IPS DF 6.9 (cell line): ENCODE measurements at places on chromosomes 1 and 21.

- no peak for DNase-seq
Observed at GRCh38 chr21:28252928-28253327, 739.7 kb downstream of the LTN1 start.

DNA sequence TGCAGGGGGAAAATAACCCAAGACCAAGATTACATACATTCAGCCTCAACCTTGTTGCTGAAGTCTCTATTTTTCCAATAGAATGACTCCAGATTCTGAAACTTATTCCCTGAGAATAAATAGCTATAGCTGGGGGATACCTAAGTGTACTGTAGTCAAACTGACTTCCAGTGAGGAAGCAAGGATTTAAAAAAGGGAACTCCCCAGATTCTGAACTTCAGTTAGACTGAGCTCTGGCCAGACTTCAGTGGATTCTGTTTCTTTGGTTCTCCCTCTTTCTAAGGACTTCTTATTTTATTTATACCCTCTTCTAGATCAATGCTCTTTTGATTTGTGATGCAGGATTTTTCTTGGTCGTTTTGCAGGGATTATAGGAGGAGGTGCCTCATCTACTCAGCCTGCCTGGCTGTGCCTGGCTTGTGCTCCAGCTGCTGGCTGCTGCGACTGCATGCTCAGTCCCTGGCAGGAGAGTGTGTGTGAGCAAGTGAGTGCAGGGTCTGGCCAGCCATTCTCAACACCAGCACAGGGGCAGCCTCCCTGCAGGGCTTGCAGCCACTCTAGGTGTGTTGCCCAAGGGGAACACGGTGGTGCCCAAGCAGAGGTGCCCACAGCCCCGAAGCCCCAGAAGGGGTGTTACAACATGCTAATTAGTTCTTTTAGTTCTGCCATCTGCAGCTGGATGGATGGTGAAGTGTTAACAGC, 43.0 kb downstream of the SPATA17 start:
- no peak for DNase-seq

- no peak for DNase-seq
Observed at GRCh38 chr1:220430059-220430458, 97.9 kb upstream of the MARK1 start.

DNA sequence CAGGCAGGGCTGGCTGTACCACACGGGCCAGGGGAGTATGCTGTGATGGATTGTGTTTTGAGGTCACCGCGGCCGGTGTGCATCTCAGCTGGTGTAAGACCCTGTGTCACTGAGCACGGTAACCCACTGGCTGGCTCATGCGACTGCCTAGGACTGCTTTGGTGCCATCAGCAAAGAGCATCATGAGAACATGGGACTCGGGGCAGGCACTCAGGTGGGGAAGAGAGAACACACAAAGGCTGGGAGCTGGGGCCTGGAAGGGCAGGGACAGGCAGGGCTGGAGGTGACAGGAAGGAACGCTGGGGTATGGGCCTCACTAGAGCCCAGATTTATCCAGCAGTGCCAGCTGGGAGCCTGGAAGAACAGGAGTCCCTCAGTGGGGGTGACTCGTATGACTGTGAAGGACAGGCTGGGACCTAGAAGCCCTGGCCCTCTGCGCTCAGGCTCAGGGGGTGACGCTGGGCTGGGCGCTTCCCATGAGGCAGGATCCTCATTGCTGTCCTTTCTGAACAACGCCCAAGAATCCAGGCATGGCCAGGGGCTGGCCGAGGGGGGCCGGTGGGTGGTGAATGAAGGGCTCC, 210.4 kb upstream of the VAMP3 start:
- no peak for DNase-seq

DNA sequence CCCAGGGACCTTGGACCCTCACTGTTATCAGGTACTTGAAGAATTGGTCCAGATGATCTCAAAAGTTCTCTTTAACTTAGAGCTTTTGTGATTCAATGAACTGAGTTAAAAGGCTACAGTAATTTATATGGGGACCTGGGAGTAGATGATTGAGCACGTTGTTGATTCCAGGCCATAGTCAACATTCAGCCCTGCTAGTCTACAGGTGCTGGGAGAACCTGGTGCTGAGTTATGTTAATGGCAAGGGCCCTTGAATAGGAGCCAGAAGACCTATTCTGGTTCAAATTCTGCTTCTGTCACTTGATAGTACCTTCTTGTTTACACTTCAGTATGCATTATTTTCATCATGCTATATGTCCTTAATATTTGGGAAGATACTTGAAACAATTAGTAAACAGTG, 11.2 kb downstream of the DYRK3 start:
- no peak for DNase-seq

- no peak for DNase-seq
Observed at GRCh38 chr1:21123287-21123948, 53.3 kb downstream of the EIF4G3 start.

DNA sequence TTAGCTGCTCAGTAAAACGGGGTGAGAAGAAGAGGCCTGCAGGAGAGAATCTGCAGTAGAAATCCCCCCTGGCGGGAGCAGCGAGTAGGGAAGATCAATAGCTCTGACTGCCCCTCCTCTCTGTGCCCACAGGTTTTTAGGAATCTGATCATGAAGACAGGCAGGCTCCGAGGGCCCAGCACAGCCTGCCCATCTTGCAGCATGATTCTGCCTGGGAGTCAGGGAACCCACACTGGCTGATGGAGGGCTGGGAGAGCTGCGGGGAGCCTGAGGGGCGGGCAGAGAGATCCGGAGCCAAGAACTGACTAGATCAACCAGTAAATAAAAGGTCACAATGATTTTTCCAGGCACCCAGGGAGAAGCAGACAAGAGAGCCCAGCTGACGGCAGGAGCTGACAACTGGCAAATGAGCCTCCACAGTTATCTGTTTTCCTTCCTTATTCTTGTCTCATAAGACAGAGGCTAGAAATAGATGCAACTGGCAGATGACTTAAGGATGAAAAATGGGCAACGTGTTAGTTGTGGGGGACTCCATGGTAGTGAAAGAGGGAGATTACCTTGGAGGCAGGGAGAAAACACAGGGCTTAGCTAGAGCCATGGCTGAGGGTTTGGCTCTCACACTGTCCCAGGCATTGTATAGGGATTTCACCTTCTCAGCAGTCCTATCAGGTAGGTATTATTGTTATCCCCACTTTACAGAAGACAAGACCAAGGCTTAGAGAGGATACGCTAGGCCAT, 116.2 kb downstream of the PLXNA2 start:
- DNase-seq: no peak

GRCh38 chr1:67801903-67802302, 31.4 kb downstream of the GNG12 start:
- DNase-seq: no peak

DNA sequence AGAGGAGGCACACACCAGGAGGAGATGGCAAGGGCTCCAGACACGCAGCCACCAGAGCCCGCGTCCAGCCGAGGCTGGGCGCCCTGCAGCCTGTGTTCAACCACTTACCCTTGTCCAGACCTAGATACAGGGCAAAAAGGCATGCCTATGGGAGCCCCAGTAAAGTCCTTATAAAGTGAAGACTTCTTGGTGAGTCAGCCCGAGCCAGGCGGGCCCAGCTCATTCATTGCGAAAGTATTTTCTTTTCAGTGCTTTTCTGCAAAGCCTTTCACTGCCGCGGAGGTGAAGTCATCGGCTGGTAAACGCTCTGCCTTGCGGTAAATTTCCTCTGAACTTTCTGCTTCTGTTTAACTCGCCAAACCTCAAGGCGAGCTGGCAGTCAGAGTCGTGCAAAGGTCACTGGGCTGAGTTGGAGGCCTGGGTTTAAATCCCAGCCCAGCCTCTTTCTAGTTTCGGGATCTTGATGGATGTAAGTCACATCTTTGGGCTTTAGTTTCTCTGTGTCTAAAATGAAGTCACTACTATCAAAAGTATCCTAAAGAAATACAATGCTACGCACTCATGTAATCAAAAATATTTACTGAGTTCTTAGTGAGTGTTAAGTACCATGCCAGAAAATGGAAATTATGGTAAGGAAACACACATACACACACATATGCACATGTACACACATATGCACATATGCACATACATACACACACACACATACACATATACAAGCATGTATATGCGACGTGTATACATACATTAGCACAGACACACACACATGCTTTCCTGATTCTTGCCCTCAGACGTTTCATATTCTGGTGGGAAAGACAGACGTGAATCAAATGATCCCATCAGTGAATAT, 54.7 kb upstream of the IFFO2 start:
- no peak for DNase-seq

GRCh38 chr1:186915555-186915954, 86.8 kb downstream of the PLA2G4A start:
- no peak for DNase-seq

- DNase-seq: no peak
Observed at GRCh38 chr1:88350648-88351047, 333.4 kb upstream of the PKN2 start.

DNA sequence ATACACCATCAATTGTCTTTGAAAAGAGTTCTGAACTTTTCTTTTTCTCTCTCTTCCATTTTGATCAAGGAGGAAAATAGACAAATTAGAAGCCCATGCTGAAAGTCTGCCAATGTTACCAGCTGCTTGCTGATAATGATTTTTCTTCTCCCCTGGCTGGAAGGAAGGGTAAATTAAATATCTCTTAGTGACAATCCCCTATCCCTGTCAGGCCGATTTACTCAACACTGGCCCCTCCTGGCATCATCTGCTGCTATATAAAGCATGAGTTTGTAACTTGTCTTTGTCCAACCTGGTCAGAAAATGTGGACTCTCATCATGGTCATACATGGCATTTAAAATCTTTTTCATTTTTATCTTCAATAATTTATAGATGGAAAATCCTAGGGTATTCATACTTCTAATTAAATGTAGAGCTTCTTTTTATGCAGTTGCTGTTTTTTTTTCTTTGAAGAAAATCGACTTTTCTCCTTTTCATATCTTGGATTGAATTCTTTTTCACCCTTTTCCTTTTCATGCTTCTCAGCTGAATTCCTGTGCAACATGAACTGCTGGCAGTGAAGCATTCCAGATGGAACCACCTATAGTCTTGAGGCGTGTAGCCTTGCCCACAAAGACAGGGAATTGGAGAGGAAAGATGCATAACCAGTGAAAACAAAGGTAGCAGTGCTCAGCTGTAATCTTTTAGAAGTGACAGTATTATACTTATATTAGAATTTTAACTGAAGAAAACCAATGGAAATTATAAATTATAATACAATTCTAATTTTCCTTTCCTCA, 214.7 kb upstream of the PTGFR start:
- no peak for DNase-seq

- DNase-seq: no peak
Observed at GRCh38 chr1:94554580-94554979, 13.0 kb upstream of the F3 start.

GRCh38 chr1:182215764-182216163, 154.3 kb upstream of the ZNF648 start:
- DNase-seq: no peak

GRCh38 chr1:100866041-100866900, 28.4 kb downstream of the EXTL2 start:
- DNase-seq: no peak

GRCh38 chr1:33327587-33328325, 6.9 kb upstream of the A3GALT2 start:
- DNase-seq: no peak

DNA sequence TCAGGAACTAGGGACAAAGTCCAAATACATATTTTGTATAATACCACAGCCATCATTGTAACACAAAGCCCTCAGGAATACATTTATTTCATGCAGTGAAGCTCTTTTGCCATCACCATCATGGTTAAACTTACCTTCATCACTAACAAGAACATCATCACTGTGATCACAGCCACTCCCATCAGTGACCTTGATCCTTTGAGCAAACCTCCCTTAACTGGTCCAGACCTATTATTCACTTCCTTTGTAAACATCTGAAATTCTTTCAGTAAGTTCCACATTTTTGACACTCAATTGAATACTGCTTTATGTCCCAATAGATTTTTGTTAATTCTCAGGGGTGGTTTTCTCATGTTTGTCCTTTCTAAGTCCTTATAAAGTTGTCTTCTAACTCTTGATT, 16.2 kb upstream of the KPRP start:
- DNase-seq: no peak

DNA sequence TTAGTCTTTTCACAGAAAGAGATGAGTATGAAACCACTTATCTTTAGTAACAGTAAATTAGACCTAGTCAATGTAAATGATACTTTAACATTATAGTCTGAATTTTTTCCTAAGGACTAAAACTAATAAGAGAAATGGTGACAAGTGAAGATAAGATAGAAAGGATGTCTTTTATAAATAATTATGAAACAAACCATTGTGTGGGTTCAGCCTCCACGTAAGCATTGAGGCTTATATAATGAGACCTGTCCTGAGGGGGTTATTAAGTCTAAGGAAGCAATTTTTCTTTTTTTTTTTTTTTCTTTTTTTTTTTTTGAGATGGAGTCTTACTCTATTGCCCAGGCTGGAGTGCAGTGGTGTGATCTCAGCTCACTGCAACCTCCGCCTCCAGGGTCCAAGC, 55.8 kb downstream of the UROD start:
- no peak for DNase-seq

- DNase-seq: no peak
Observed at GRCh38 chr1:193368302-193368701, 181.9 kb upstream of the B3GALT2 start.

- DNase-seq: no peak
Observed at GRCh38 chr1:40978886-40979240, 633 bp upstream of the CTPS1 start.

- DNase-seq: no peak
Observed at GRCh38 chr1:156639601-156640101, 2.3 kb upstream of the BCAN start.

DNA sequence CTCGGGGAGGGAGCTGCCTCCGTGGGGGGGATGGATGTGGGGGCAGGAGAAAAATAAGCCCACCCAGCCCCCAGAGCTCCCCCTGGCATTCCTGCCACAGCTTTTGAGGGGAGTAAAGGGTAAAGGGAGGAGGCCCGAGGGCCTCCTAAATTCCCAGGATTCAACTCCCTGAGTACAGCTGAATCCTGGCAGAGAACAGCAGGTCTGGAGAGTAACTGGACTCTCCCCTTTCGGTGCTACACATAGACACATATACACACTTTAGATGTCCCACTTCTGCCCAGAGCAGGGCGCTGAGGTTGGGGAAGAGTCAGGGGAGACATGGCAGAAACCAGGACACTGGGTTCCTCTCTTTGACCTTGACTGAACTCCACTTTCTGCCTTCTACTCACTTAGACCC, 3.0 kb downstream of the KIRREL1 start:
- no peak for DNase-seq

DNA sequence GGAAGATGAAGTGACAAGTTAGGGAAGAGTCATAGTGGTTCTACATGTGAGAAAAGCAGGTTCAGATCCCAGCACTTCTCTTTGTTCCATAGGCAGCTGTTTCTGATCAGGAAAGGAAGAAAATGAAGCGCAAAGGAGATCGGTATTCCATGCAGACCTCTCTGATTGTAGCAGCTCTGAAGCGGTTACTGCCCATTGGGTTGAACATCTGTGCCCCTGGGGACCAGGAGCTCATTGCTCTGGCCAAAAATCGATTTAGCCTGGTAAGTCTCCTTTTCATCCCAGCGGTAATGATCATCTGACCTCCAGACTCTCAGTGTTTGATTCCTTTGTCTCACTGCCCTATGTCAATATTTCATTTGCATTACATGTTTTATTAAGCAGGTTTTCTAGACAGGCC, 173.6 kb downstream of the ZP4 start:
- DNase-seq: no peak

GRCh38 chr1:18573170-18573569, 57.5 kb upstream of the PAX7 start:
- DNase-seq: no peak
